HuH-7.5 (cell line): ENCODE measurements at places on chromosomes 1 and 21.

GRCh38 chr1:20349561-20349960 lies 58.9 kb downstream of the VWA5B1 start:
- DNase-seq: no peak

DNA sequence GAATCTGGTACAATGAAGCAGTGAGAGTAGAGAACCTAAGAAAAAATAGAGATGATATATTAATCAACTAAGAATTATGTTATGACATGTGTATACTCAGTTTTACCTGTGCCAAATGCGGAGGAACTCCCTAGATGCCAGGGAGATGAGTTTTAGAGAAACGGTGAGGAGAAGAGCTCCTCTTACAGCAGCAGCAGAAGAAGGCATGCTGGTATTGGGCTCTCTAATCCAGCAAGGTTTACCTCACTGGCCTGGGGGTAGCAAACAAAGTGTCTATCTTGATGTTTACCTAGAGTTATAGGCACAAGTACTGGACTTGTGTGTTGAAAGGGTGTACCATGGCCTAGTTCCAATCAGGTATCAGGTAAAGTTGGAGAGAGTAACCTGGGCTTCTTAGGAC lies 28.9 kb upstream of the DEPDC1 start:
- DNase-seq: no peak

DNA sequence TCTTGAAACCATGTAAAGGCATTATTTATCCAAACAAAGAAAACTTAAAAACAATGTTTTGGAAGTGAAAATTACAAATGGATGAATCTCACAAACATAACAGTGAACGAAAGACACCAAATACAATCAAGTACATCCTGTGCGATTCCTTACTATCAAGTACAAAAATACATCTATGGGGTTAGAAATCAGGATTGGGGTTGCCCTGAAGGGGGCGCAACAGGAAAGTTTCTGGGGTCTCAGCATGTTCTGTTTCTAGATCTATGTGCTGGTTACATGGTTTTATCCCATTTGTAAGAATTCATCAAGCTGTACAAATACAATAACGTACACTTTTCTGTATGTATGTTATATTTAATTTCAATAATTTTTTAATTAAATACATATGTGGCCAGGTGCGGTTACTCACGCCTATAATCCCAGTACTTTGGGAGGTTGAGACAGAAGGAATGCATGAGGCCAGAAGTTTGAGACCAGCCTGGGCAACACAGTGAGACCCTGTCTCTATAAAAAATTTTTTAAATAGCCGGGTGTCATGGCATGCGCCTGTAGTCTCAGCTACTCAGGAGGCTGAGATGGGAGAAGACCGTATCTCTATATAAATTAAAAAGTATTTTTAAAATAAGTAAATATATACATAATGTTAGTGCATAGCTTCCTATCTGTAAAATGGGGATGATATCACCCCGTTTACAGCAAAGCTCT lies 121.5 kb upstream of the SOD1 start:
- DNase-seq: no peak

- DNase-seq: no peak
Observed at GRCh38 chr1:43992232-43992995, 1.0 kb downstream of the CCDC24 start.

DNA sequence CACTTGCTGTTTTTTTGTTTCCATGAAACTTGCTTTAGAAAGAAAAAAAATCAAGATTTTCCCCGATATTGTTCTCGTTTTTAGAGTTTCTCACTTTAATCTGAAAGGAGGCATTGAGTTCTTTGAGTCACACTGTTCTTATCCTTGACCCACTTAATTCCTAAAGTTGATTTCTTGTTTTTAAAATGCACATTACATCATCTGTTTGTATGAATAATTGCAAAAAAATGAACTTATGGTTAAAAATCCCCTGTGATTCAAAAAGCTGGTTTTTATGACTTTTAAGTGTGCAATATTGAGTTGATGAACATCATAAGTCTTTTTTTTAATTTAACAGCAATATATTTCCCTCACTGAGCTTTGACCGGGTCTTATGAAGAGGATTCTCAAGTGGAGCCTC lies 131.6 kb downstream of the SNX7 start:
- DNase-seq: no peak

GRCh38 chr1:4595341-4596225 lies 58.8 kb upstream of the AJAP1 start:
- no peak for DNase-seq

DNA sequence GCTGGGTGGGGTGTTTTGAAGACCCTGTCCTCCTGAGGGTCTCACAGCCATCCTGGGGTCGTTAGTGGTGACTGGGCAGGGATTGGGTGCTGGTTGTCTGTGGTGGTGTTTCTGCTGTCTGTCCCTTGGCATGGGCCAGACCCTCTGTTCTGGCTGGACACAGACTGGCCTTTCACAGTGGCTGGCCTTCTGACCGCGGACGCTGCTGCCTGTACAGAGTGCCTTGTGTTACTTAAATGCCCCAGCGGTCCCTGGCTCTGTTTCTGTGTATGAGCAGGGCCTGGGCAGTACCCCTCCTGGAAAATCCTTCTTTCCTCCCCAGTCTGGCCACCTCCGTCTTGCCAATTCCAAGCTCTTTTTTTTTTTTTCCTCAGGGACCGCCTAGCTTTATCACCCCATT lies 50.9 kb downstream of the SH3BGR start:
- no peak for DNase-seq

DNA sequence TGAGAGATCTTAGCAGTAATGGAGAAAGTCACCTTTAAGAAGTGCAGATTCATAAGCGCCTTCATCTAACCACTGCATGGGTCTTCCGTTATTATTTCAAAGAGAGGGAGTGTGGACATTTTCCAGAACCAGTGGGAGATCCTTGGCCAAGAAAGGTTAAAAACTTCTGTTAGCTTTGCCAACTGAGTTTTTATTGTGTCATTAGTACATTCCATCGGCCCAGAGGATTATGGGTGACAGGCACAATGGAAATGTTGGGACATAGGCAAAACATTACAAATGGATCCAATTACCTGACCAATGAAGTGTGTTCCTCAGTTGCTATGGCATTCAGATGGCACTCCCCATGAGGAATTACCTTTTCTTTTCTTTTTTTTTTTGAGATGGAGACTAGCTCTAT lies 115.5 kb downstream of the PPIAL4G start:
- DNase-seq: no peak

DNA sequence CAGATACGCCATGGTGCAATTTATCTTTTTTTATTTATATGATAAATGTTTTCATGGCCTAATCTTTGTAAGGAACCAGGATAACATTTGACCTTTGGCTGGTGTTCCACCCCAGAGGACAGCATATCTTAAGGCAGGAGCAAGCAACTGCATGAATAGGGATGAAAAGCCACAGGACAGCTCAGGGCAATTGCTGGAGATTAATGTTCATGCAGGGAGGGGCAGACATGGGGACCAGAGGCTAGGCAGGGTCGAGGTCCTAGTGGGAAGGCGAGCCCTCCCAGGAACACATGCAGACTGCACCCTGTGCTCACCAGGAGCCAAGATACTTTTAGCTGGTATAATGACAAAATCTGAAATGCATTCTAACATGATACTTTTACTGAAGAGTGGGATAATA lies 74.4 kb upstream of the HAO2 start:
- no peak for DNase-seq

- DNase-seq: no peak
Observed at GRCh38 chr1:8674481-8674880, 143.0 kb downstream of the RERE start.

DNA sequence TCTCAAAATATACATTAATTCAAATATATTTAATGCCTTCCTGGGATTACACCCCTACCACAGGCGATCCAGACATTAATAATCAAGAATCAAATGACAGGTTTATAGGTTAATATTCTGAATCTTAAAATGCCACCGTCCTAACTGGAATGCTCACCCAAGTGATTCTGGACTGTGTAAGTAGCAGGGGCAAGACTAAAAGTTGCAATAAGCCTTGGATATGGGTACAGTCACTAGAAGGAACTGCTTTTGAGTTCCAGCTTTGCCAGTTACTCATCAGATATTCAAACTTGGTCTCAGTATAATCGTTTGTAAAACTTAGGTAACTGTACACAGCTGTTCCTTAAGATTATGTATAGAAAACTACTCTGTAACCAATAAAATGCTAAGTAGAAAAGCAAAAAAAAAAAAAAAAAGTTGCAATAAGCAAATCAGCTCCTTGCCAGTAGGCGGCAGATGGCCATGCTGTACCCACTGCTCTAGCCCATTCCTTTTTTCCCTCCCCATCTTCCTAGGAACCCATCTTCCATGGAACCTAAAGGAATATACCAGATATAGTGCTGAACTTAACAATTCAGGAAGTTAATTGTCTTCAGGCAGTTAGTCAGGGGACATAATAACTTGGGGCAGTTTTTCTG lies 10.5 kb downstream of the RO60 start:
- no peak for DNase-seq

DNA sequence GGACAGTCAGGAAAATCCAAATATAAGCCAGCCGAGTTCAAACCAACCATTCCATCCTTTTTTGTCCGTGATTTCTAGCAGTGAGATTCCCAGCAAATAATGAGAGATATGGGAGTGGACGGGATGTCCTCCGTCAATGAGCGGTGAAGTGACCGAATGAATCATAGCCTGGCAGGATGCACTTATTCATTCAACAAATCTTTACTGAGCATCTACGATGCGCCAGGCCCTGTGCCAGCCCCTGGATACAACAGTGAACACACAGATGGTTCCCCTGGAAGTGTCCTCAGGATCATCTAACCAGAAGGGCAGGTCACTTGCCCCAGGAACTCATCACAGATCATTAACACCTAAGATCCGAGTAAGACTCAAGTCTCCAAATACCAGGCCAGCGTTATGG lies 8.2 kb upstream of the PLEKHA6 start:
- DNase-seq: no peak

DNA sequence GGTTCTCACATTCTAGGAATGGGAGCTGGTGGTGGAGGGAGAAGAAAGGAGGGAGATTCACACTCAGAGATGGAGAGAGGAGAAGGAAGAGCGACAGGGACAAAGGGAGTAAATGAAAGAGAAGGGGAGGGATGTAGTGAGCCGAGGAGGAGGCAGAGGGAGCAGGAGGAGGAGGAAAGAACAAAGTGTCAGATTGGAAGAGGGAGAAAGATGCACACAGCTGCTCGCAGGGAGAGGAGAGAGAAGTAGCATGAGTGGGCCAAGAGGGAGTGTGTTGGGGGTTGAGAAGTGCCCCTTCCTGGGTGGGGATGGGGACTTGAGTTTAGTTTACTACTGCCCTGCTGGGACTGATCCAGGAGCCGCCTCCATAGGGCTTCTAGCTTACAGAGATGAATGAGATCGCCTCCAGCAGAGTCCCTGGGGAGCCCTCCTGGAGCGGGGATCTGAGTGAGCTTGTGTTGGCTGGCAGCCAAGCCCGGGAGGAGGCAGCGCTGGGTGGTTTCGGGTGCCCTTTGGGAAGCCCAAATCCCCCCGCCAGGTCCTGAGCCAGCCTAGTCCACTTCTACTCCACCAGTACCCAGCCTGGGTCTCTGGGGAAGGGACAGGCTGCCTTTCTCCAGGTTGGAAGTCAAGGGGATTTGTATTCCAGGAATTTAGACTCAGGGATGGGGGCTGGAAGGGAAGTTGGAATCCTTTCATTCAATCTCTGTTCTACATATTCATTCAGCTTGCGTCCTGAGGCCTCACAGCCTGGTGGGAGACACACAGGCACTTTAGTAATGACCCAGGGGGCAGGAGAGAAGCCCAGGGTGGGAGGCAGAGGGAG lies 20.9 kb downstream of the PTPRU start:
- no peak for DNase-seq

DNA sequence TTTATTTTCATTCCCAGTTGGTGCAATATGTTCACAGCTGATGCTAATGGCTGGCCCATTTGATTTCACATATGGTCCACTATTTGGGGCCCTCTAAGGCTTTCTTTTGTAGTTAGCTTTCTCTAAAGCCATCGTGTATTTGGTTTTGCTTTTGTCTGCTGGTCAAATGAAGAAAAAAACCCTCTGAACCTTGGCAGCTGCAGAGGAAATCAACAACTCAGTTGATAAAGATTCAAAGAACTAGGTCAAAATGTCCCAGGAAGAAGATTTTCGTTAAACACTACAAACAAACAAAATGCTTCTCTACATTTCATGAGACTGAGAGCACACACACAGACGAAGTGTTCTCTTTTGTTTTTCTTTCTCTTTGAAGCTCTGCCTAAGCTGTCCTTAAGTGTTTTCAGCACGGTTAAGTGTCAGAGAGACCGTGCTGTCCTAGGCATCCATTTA lies 655.0 kb downstream of the RWDD3 start:
- no peak for DNase-seq

GRCh38 chr1:116958977-116959376 lies 42.6 kb upstream of the CD101 start:
- no peak for DNase-seq

DNA sequence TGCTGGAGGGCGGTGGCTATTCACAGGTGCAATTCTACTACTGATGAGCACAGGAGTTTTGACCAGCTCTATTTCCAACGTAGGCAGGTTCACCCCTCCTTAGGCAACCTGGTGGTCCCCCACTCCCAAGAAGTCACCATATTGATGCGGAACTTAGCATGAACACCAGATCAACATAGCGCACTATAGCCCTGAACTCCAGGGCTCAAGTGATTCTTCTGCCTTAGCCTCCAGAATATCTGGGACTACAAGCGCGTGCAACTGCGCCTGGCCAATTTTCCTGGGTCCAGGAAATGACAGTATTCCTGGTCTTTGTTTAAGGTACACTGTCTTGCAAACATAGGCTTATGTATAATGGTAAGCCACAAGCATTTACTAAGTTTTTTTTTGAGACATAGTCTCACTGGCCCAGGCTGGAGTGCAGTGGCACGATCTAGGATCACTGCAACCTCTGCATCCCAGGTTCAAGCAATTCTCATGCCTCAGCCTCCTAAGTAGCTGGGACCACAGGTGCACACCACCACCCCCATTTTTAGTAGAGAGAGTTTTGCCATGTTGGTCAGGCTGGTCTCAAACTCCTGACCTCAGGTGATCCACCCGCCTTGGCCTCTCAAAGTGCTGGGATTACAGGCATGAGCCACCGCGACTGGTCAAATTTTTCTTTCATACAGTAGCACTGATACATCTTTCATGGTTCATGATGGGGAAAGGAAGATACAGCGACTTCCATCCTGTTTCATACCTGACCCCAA lies 12.6 kb downstream of the MCL1 start:
- DNase-seq: no peak

- no peak for DNase-seq
Observed at GRCh38 chr21:32604464-32604863, 7.7 kb downstream of the CFAP298 start.

GRCh38 chr1:218472885-218473284 lies 127.7 kb downstream of the TGFB2 start:
- DNase-seq: no peak

DNA sequence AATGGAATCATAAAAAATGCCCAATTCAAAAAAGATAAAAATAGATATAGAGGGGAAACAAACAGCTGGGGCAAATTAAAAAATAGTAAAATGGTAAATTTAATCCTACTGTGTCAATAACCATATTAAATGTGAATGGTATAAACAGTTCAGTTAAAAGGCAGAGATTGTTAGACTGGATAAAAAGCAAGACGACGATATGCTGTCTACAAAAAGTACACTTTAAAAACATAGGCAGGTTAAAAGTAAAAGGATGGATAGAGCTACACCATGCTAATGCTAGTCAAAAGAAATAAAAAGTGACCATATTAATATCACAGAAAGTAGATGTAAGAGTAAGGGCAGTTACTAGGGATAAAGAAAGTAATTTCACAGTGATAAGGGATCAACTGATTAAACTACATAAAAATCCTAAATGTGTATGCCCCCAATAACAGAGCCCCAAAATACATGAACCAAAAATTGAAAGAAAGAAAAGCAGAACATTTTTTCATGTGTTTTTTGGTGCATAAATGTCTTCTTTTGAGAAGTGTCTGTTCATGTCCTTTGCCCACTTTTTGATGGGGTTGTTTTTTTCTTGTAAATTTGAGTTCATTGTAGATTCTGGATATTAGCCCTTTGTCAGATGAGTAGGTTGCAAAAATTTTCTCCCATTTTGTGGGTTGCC lies 27.4 kb downstream of the MORN1 start:
- no peak for DNase-seq
